ENCODE measurements at places on chromosomes 16 and 17. TPM values are rescaled to one million over a fixed set of nuclear protein-coding genes. Genes with fewer than 3 reads are reported as not detected.
A peak's percentile ranks its signal among the peaks of the same experiment; 100 is the strongest.

The CENPT gene
- 60.3 TPM for total RNA-seq

The TSPOAP1 gene
- total RNA-seq: not detected

DNA sequence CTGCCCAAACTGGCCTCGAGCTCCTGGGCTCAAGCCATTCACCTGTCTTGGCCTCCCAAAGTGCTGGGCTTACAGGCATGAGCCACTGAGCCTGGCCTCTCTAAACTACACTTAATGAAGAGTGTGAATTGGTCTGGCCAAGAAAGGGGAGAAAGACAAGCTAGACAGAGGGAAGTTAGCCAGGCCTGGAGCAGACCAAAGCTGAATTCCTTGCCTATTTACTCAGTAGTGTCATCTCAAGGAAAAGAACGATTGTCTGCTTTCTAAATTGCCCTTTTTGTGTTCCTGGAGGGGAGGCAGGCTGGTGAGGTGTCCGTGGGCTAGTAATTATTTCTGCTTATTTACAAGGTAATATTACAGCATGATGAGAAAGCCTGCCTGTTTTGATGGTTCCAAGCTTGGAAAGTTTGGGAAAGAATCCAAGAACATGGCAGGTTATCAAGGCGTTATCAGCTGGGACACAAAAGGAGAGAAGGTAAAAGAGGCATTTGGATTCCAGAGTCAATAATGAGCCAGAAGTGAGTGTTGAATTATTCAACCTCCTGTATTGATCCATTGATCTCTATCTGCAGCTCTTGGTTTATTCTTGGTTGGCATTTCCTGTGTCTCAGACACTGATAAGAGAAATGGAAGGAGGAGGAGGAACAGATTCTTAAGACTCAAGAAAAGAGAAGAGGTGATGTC, 6.3 kb upstream of the CBFB start:
- peak; percentile 6 for DNase-seq

GRCh38 chr16:55492756-55493380, 13.9 kb downstream of the MMP2 start:
- DNase-seq: no peak

The SLC2A4 gene
- not detected for total RNA-seq

- DNase-seq: no peak
Observed at GRCh38 chr16:55754056-55754455, 78.8 kb downstream of the CES1 start.
